ENCODE measurements at places on chromosomes 11 and 22. TPM values are rescaled to one million over a fixed set of nuclear protein-coding genes. Genes with fewer than 3 reads are reported as not detected.

GRCh38 chr11:105265845-105266244, 126.3 kb upstream of the CARD18 start:
- no peaks in the 10 kb centered on the region for H3K36me3 ChIP-seq
- no peak overlapping the region for H3K27ac ChIP-seq
- no peak overlapping the region for H3K4me3 ChIP-seq
- H3K27me3 ChIP-seq = no peaks in the 10 kb centered on the region

DNA sequence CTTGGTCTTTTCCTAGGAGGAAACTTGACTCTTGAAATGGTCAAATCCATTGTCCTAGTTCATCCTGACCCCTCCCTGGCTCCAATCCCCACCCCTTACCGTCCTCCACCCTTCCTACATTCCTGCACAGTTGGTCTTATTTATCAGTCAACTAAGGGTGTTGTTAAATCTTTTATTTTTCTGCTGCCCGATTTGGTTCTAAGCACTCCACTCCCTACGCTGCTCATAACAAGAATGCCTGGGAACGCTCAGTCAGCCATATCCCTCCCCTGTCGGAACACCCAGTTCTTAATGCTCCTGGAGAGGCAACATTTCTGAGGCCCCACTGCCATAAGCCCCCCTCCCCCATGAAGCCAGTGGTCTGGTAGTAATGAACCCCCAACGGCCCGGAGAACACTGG, 9.7 kb downstream of the EHF start:
- H3K4me1 ChIP-seq = no peaks in the 10 kb centered on the region
- DNase-seq = no peak
- H3K36me3 ChIP-seq = no peaks in the 10 kb centered on the region
- H3K27me3 ChIP-seq = no peaks in the 10 kb centered on the region
- H3K4me3 ChIP-seq = no peak overlapping the region
- no peak overlapping the region for H3K27ac ChIP-seq

DNA sequence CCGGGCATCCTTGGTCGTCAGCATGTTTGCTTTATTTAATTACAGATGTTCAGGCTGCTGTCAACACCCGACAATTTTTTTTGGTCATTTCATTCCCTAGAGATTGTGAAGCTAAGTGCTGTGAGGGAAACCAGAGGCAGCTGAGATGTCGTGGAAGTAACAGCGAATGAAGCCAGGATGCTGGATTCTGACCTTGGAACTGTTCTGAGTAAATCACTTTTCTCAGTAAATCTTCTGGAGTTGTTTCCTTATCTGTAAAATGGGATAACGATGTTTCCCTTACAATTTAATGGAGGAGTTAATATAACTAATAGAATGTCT, 390 bp upstream of the CKAP5 start:
- peak overlapping the region; percentile 86 for H3K4me3 ChIP-seq
- DNase-seq = no peak
- H3K36me3 ChIP-seq = no peaks in the 10 kb centered on the region
- H3K4me1 ChIP-seq = peaks cover 13% of the 10 kb centered on the region
- no peaks in the 10 kb centered on the region for H3K27me3 ChIP-seq
- H3K27ac ChIP-seq = peak overlapping the region; percentile 88

- no peaks in the 10 kb centered on the region for H3K27me3 ChIP-seq
- no peak for DNase-seq
- no peaks in the 10 kb centered on the region for H3K36me3 ChIP-seq
- no peak overlapping the region for H3K27ac ChIP-seq
- no peak overlapping the region for H3K4me3 ChIP-seq
Observed at GRCh38 chr11:75249704-75250103, 9.1 kb downstream of the TPBGL start.

DNA sequence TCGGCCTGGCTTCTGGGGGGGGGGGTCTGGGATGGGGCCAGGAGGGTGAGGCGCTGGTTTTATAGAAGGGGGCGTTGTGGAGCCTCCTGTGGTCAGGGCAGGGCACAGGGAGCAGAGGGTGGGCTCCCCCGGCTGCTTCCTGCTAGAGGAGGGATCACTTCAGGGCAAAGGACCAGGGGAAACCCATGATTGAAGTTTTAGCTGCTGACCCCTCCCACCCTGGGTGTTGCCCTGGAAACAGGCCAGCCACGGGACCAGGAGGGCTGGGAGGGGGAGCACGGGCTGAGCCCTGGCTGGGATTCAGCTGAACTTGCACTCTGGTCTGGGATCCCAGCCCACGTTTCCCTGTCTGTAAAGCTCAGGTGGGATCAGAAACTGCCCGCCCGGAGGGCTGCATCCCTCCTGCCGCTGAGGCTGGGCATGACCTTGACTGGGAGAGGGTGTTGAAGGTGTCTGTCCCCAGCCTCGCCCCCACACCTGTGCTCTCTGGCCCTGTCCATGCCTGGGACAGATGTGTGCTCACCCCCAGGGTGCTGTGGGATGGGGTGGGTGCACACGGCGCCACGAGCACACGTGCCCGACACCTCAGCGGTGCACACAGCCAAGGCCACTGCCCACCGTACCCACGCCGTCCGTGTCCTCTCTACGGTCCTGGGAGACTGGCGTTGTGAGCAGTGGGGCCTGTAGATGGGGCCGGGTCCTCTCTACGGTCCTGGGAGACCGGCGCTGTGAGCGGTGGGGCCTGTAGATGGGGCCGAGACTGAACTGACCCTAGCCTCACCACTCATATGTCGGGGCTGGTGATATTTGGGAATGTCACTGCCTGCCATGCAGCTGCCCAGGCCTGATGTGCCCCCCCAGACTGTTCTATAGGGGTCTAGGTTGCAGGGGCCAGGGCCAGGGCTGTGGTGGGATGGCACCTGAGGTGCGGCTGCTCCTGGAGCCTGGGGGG, 2.3 kb downstream of the TSPAN4 start:
- peaks cover 15% of the 10 kb centered on the region for H3K27me3 ChIP-seq
- peak; percentile 97 for DNase-seq
- peaks cover 80% of the 10 kb centered on the region for H3K4me1 ChIP-seq
- peak overlapping the region; percentile 92 for H3K27ac ChIP-seq
- H3K36me3 ChIP-seq = peaks cover 24% of the 10 kb centered on the region

- no peak overlapping the region for H3K4me3 ChIP-seq
- DNase-seq = no peak
- H3K27ac ChIP-seq = no peak overlapping the region
- no peaks in the 10 kb centered on the region for H3K36me3 ChIP-seq
- H3K4me1 ChIP-seq = no peaks in the 10 kb centered on the region
Observed at GRCh38 chr11:36583667-36584066, 10.6 kb upstream of the IFTAP start.

DBX1 gene
- not detected for total RNA-seq

EHF gene
- 0.22 TPM for total RNA-seq

Data from tibial nerve (tissue), 4 donors.